ENCODE measurements at places on chromosomes 13 and 19.

DNA sequence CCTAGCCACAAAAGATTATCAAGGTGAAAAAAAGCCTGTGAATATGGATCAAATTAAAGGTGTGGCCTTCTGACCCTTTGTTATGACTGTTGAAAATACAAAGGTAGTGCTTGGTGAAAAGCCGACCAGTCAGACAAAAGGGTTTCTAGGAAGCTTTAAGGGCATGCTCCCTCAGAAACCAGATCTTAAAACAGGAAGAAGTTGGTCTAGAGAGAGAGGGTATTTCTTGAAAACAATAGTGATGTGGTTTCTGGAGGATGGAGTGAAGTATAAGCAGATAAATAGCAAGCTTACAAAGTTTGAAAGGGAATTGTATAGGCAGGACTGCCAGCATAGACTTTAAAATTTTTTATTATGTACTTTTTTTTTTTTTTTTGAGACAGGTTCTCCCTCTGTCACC is 5.0 kb upstream of the EID2 start:
- DNase-seq: no peak

- DNase-seq: no peak
Measured at GRCh38 chr19:13717194-13717643, 47.1 kb upstream of the MRI1 start.

DNA sequence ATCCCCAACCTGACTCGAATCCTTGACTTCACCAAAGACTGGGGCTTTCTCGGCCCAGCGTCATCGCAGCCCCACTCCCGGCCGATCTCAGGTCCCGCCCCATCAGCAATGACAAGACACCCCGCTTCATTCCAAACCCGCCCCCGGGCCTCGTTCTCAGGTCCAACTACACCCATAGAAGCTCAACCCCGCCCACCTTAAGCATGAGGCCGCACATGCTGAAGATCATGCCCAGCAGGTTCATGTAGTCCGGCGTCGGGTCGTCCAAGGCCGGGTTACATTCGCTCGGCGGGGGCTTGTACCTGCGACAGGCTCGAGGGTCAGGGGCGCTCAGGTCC is 2.3 kb downstream of the WDR83 start:
- DNase-seq: peak; percentile 45

GRCh38 chr19:16441661-16442162 is 30.1 kb downstream of the EPS15L1 start:
- peak; percentile 26 for DNase-seq

- no peak for DNase-seq
Measured at GRCh38 chr13:23858546-23858945, 30.7 kb downstream of the MIPEP start.

DNA sequence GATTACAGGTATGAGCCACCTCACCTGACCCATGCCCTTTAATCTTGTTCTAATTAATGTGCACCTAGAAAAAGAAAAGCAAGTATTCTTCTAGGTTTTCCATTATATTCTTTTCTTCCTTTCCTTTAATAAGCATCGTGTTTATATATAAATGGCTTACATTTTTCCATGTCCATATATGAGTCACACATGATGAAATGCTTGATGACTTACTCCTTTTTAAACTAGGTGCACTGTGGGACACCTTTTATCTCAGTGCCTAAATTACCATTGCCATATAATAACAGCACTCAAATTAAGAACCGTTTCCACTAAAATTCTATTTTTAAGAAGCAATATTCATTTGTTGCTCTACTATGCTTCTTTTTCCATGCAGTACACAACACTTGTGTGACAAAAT is 363.3 kb downstream of the LIG4 start:
- no peak for DNase-seq

GRCh38 chr13:48505012-48505411 is 27.9 kb downstream of the RCBTB2 start:
- no peak for DNase-seq

DNA sequence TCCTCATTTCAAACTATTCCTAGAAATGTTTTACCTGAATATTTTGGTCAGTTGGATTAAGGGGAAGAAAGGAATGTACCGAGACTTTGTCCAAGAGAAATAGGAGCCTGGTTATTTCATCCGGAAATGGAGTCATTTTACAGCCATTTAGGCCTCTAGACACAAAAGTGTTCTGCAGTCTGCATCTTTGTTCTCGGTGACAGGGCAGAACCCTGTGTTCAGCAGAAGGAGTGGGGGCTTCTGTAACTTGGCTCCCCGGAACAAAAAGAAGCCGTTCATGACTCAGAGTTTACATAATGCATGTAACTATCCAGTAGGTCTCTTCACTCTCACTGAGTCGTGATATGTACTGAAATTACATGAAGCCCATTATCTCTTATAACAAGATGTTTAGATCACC is 21.6 kb upstream of the FNDC3A start:
- no peak for DNase-seq

DNA sequence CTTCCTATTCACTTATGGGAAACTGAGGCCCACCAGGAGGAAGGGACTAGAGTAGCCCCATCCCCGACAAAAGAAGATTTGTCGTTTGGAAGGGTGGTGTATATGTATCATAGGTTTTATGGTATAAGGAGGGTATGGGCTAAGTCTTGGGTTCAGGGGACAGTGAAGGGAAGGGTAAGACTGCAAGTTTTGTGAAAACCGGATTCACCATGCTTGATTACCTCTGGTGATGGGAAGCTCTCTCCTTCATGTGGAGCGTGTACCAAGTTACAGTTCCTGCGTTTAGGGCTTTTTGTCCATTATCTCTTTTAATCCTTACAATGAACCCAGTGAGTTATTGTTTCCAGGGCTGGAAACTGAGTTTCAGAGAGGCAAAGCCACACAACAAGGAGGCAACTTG is 3.8 kb downstream of the VASP start:
- DNase-seq: no peak

DNA sequence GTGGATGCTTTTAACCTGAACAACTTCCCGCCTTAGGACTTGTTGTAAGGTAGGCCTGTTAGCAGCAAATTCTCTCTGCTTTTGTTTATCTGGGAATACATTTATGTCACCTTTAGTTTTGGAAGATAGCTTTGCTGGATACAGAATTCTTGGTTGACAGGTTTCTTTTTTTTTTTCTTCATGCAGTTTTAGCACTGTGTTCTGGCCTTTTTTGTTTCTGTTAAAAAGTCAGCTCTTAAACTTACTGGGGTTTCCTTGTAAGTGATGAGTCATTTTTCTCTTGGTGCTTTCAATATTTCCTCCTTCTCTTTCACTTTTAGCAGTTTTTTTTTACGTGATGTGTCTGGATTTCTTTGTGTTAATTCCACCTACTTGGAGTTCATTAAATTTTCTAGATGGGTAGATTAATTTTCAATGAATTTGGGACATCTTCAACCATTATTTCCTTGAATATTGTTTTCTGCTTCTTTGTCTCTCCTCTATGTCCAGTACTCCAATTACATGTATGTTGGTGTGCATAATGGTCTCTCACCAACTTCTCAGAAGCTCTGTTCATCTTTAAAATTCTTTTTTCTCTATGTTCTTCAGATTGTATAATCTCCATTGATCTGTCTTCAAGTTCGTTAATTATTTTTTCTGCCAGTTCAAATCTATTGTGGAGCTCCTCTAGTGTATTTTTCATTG is 188.2 kb upstream of the ZNF536 start:
- DNase-seq: no peak

DNA sequence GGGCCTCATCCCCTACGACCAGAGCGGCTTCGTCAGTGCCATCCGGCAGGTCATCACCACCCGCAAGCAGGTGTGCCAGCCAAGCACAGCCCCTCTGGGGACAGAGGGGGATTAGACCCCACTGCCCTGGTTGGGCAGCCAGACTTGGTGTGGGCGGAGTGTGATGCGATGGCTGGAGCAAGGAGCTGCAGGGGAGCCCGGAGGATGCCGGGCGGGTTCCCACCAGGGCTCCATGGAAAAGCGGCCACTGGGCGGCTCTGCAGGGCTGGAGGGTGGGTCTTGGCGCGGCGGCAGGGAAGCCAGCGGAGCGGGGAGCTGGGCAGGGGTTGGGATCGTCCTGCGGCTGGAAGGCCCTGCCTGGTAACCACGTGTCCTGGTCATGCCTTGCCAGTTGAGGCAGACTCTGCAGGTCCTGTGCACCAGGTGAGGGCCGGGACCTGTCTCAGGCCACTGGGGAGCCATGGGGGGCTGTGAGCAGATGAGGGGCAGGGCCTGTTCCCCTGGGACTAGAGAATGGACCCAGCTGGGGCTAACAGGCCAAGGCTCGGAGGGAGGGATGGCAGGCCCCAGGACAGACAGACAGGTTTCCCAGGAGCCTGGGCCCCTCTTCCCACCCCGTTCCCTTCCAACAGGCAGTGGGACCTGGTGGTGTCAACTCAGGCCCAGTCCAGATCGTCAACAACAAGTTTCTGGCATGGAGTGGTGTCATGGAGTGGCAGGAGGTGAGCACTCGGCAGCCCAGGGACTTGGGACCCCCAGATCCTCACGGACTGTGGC is 6.3 kb downstream of the PTOV1 start:
- DNase-seq: no peak

GRCh38 chr19:29917911-29918310 is 24.1 kb upstream of the URI1 start:
- DNase-seq: no peak

DNA sequence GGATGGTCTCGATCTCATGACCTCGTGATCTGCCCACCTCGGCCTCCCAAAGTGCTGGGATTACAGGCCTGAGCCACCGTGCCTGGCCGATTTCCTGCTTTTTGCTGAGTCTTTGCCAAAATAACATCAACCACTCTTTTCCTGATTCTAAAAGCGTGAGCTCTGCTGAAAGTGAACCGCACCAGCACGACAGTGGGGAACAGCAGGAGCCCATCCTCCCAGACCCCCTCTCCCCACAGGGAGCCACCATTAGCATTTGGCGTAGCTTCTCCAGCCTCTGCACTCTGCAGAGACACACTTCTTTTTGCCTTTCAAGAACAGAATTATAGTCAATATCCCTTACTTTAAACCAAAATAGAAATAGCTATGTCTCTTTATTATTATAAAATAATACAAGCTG is 41.3 kb downstream of the MYH14 start:
- no peak for DNase-seq

- no peak for DNase-seq
Measured at GRCh38 chr19:41926763-41927496, 1.3 kb downstream of the ERFL start.

- DNase-seq: no peak
Measured at GRCh38 chr19:17953316-17953801, 13.5 kb upstream of the KCNN1 start.

DNA sequence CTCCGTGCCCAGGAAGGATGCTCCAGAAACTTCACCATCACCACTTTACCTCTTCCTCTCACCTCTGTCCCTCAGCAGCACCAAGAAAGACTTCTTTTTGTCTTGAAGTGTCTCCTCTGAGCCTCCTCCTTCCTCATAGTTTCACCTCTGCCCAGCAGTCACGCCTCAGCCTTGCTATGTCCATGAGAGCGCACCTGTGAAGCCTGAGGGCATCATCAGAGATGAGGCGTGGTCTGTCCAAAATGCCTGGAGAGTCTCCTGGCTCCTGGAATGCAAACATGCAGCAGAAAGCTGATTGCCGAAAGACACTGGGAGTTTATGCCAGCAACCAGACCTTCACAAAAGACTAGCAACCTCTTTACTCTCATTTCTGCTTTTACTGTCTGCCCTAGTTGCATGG is 336.6 kb downstream of the TEX29 start:
- no peak for DNase-seq

GRCh38 chr13:47033216-47033615 is 136.4 kb upstream of the HTR2A start:
- DNase-seq: no peak

DNA sequence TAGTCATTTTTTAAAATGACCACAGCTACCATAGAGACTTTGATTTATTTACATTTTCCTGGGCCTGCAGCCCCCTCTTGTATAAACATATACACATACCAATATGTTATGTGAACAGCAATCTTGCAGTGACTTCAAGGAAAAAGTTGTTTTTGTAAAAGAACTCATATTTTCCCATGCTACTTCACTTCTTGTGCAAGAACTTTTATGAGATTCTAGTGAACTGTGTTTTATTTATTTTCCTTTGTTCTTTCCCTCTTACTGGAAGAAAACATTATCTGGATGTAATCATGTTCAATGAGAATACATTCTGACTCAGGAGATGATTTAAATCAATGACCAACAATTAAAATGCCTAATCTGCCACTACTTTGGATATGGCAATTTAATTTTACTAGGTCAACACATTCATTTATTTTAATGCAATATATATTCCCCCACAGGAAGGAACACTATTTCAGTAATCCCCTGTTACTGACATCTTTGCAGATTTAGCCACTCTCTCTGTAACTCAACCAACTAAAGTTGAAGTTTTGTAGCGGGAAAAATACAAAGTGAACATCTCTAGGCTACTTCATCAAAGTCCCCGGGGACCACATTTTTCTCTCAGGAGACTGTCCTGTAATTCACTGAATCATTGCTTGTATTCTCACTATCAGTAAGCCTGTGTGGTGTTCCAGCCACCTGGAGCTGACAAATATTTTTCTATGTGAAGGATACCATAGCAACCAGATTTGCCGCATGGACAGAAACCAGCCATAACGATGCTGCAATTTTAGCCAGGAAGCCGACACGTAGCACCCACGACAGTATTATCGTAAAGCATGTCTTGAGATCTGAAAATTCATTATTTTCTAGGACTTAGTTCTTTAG is 90.5 kb downstream of the STARD13 start:
- no peak for DNase-seq

- peak; percentile 67 for DNase-seq
Measured at GRCh38 chr19:41352609-41353465, 885 bp downstream of the TGFB1 start.

DNA sequence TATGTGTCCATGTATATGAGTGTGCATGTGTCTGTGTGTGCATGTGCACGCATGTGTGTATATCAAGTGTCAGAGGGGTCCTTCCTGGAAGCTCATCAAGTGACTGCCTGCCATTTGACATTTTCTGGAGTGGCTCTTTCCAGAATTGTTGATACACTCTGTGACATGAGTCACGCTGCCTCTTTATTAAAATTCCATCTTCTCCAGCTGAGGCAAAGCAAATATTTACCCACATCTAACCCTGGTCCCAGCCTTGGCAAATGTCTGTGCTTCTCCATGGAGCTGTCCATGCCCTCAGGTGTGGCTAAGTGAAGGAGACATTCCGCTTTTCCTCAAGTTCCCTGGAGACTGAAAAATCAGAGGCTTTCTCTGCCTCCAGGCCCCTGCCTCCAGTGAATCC is 88.2 kb upstream of the MBNL2 start:
- DNase-seq: no peak

- DNase-seq: no peak
Measured at GRCh38 chr19:40622773-40623075, 21.6 kb downstream of the LTBP4 start.

- no peak for DNase-seq
Measured at GRCh38 chr13:26435646-26436045, 121.8 kb upstream of the WASF3 start.

- no peak for DNase-seq
Measured at GRCh38 chr13:57734306-57734705, 102.8 kb downstream of the PCDH17 start.

GRCh38 chr13:95355494-95355893 is 54.2 kb upstream of the ABCC4 start:
- no peak for DNase-seq

- DNase-seq: no peak
Measured at GRCh38 chr13:113883921-113884804, 20.3 kb upstream of the GAS6 start.

- no peak for DNase-seq
Measured at GRCh38 chr19:12786952-12787351, 4.3 kb upstream of the JUNB start.

- no peak for DNase-seq
Measured at GRCh38 chr19:10419200-10419645, 1.1 kb upstream of the PDE4A start.

GRCh38 chr13:42484386-42484785 is 89.6 kb upstream of the TNFSF11 start:
- DNase-seq: no peak
